ENCODE measurements at places on chromosomes 7 and 10.
A peak's percentile ranks its signal among the peaks of the same experiment; 100 is the strongest.

- DNase-seq, result no peak
These were observed 274.2 kb downstream of the ELMO1 start for GRCh38 chr7:37174460-37174859.

DNA sequence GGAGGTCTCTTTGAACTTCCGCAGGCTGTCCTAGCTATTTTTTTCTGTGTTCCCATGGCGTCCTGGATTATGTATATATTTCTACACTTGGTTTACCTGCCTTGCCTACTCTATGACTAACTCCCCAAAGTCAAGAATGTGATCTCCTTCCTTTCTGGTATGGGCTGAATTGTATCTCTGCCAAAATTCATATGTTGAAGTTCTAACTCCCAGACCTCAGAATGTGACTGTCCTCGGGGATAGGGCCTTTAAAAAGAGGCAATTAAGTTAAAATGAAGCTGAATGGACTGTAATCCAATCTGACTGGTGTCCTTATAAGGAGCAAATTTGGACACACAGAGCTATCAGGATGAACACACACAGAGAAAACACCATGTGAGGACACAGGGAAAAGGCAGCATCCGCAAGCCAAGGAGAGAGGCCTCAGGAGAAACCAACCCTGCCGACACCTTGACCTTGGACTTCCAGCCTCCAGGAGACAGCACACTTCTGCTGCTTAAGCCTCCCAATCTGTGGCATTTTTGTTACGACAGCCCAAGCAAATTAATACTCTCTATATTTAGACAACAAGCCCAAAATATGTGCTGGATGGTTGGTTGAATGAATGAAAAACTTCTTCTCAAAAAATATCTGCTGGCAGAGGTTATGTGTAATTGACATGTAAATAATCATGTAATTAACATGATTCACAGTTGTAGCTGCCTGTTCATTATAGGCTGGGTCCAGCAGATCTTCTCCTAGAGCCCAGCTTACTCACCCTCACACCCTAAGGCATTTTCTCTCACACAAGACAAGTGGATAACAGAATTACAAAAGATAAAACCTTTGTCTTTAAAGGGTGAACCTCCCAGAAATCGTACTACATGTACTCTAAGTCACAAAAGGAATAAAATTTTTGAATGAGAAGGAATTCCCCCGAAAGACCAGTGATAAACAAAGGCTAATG lies 123.7 kb downstream of the CUBN start:
- DNase-seq, result no peak

GRCh38 chr7:50197549-50197948 lies 104.5 kb upstream of the ZPBP start:
- DNase-seq, result peak; percentile 90

DNA sequence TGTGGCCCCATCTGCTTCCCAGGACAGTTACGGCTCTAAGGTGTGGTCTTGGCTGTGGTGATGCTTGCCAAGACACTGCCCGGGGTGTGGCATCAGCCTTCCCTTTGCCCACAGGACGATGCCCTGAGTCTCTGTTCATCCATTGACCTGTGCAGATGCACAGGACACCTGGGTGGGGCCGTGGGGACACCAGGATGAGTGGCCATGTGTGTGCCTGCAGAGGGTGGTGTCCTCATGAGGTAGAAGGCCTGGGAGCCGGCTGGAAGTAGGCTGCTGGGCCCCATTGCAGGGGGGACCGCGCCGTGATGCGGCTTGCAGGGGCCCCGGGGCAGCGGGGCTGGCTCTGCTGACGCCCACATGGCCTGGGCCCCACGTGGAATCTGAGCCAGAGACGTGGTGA lies 22.4 kb upstream of the PWWP2B start:
- DNase-seq, result no peak

DNA sequence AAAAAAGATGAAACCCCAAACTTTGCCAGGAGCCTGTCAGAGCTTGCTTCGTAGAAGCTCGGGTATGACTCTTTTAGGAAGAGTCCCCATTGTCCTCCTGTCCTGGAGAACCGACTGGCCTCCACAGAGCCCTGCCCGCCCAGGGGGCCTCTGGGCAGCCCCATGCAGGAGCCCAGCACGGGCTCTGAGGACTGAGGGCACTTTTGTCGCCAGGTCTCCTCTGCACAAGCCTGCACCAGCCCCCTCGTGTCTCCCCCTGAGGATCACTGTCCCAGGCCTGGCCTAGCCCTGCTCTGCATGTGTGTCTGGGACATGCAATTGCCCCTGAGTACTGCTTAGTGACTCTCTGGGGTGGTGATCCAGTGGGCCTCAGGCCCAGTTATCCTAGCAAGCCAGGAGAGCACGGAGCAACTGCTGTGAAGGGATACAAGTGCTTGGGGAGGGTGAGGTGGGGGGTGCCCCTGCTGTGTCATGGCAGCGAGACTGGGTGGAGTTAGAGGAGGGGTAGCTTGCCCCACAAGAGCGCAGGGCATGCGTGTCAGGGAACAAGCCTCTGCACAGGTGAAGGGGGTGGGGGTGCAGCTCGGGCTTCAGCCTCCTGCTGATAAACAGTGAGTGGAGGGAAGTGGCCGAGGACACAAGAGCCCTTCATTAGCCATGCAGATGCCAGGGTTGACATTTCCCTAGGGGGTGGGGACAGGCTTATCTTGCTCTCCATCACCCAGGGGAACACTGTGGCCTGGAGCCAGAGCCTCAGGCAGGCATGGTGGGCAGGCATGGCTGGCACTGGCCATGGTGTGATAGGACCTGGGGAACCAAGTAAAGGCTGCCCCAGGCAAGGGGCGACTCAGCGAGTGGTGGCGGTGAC lies 143.4 kb downstream of the C10orf105 start:
- DNase-seq, result no peak

DNA sequence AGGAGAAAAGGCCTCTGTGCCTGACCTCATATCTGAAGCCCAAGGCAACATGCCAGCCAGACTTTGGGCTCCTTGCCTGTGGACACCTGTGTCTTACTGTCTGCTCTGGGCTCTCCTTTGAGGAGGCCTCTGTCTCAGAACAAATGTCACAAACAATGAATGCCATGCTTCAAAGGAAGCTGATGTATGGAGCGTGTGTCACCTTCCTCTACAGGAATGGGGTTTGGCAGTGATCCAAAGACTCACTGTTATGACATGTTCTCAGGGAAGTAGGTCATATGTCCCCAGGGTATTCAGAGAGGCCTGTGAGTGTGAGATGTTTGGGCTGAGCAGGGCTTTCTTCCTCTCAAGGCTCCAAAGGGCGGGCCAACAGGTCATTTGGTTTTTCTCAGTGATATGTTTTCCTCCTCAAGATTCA lies 38.4 kb downstream of the PTPRE start:
- peak; percentile 16 for DNase-seq

GRCh38 chr10:88923520-88923919 lies 29.1 kb downstream of the ACTA2 start:
- DNase-seq, result no peak

DNA sequence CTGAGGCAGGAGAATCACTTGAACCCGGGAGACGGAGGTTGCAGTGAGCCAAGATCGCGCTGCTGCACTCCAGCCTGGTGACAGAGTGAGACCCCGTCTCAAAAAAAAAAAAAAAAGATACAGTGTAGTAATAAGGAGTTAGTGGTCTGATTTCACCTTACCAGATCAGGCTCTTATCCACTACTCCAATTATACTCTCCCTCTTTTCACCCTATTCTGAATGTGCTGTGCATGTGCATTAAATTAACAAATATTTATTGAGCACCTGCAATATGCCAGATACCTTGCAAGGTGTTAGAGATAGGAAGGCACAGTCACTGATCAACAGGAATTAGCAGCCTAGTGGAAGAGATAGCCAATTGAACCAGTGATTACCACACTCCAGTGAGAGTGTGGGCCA lies 241.9 kb upstream of the LRGUK start:
- no peak for DNase-seq

DNA sequence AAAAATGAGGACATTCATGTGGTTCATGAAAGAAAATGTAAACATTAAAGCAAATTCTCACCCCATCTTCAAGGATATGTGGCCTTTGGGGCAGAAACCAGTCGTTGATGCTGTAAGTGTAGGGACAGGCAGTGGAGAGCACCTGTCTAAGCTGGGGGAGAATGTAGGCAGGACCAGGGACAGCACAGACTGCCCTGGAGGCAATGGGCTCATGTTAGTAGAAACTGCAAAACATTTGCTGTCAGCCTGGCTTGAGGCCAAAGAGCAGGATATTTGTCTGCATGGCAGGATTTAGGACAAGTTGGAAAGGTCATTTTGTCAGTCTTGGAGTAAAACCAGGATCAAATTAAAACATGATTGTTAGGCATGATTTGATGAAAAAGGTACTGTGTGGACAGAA lies 211.6 kb upstream of the AGK start:
- no peak for DNase-seq

GRCh38 chr10:13969118-13969791 lies 361.5 kb downstream of the FRMD4A start:
- DNase-seq, result no peak
